Fibroblast of skin of left biceps (primary cell): ENCODE measurements at places on chromosomes 13 and 19.

DNA sequence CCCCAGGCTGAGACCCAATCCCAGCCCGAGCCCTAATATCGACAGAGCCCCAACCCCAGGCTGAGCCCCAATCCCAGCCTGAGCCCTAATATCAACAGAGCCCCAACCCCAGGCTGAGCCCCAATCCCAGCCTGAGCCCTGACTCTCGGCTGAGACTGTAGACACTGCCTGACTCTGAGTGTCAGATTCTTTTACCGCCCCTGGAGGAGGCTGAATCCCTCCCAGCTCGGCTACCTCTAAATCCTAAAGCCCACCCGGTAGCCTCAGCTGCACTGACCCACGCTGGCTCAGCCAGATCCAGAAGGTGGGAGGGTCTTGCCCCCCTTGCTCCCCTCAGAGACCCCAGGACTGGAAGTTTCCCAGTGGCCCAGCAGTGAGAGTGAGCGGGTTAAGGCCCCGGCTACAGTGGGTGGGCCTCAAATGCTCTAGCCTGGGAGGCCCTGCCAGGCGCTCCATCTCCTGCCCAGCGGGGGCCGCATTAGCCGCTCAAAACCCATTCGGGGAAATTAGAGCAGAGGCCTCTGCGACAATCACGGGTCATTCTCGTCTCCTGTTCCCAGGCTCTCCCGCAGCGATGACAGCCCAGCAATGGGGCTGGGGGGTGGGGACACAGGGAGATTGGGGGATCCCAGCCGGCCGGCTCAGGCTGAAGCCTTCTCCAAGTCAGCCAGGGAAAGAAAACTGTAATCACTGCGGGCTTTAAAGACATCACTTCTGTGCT, 43.8 kb downstream of the ZNRF4 start:
- DNase-seq, result no peak

GRCh38 chr13:40120288-40120687, 464.8 kb downstream of the COG6 start:
- DNase-seq, result no peak

- no peak for DNase-seq
These were observed 2689.2 kb downstream of the PCDH9 start for GRCh38 chr13:64540976-64541375.

DNA sequence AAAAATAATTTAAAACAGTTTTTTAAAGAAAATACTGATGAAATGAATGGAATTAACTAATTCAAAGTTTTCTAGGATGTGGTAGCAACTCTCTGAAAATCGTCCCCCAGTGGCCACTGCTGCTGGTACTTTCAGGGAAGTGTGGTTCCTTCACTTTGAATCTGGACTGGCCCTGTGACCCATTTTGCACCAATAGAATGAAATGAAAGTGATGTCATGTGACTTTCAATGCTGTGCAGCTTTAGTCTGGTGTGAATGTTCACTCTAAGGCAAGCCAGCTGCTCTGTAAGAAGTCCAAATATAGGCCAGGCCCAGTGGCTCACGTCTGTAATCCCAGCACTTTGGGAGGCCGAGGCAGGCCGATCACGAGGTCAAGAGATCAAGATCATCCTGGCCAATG, 26.4 kb upstream of the HNRNPA1L2 start:
- no peak for DNase-seq

DNA sequence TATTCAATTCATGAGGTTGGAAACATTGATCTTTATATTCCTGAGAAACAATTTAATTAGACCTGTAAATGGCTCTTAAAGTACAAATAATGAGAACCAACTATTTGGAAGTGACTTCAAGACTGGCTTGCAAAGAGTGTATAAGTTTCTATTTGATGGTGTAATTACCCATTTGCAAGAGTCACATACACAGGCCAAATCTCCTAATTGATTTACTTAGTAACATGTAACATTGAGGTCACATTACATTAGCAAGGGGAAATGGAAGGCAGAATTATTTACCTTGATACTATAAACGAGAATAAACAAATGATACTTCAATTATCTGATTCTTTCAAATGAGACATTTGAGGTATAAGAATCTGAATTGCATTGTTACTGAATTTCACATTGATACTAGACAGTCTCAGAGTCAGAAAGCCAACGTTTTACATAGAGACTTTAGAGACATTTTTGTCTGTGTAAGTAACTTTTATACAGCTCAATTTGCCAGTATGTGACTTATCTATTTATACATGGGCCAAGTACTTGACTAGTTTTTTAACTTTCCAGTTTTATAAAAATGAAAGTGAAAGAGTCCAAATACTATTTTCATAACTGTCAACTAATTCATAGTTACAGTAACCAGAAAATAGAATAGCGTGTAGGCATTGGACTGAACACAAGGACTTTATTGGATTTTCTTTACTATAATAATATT, 95.6 kb upstream of the RFC3 start:
- no peak for DNase-seq

DNA sequence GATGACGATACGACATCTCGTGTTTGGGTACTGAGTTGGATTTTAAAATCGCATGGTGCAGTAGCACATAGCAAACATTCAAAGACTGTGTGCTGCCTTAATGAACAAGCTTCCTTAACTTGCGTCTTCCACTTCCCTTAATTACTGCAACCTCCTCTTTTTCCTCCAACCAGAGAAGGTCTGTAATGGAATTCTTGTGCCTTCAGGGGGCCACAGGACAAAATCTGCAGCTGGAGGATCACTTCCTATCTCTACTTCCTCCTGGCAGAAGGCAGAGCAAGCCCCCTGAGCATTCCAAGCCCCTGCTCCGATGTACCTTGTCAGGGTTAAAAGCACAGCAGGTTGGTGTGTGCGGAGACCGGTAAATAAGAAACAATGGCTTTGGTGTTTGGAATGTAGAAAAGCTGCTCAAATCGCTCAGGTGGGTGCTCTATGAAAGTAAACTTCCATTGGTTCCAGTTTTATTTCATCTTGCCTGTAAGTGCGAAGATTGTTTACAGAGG, 151.3 kb upstream of the UQCRFS1 start:
- no peak for DNase-seq

- DNase-seq, result no peak
These were observed 2.1 kb downstream of the IFNL2 start for GRCh38 chr19:39270036-39270871.
